ENCODE measurements at places on chromosomes 4 and X.

DNA sequence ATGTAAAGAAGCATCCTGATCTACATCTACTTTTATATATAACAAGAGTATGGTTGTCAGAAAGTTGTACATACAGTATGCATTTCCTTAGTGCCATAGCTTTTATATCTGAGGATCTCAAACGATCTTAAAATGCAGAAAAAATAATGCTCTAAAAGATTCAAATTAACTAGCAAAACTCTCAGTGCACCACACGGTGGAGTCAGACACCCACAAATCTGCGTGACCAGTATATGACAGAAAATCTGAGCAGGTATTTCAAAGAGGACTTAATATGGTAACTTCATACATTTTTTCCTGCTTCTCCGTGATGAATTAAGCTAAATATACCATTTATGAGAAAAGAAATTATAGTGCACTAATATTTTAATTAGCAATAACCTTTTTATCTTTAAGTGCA lies 803.0 kb downstream of the DMD start:
- DNase-seq, result no peak

DNA sequence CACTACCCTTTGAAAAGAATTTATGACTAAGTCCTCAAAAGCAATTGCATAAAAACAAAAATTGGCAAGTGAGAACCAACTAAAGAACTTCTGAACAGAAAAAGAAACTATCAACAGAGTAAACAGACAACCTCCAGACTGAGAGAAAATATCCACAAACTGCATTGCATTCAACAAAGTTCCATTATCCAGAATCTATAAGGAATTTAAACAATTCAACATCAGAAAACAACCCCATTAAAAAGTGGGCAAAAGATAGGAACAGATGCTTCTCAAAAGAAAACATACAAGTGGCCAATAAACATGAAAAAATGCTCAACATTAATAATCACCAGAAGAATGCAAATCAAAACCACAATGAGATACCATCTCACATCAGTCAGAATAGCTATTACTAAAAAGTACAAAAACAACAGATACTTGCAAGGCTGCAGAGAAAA lies 130.2 kb downstream of the GASK1B start:
- no peak for DNase-seq

- no peak for DNase-seq
These were observed 216.2 kb upstream of the CTSO start for GRCh38 chr4:156169861-156170260.

DNA sequence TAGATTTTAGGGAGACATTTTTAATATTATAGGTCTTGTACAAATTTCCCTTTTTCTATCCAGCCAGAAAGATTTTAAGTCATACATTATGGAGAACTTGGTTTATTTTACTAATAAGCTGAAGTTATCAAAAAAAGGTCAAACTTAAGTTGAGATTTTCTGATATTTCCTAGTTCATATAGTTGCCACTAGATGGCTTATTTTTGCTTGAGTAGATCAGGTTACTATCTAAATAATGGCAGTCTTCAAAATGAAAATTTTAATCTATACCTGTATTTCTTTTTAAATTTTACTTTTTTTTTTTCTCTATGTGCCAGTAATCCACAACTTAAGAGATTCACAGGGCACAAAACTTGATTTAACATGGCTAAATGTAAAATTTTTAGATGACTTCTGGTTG lies 52.3 kb downstream of the USP9X start:
- DNase-seq, result no peak

DNA sequence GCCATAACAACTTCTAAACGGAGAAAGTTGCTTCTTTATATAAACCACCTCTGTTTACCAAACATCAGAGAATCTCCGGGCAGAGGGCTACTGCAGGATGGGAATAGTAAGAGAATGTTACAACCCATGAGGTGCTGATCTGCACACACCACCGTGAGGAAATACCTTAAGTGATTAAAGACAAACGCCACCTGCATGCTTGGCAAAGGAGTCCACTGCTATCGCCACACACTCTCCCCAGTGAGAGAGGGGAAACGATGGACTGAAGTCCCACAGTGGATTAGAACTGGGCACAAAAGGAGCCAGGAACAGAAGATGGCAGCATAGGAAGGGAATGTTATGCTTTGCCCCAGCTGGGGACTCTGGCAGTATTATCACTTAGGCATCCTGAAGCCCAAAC lies 15.6 kb downstream of the MAML3 start:
- no peak for DNase-seq

DNA sequence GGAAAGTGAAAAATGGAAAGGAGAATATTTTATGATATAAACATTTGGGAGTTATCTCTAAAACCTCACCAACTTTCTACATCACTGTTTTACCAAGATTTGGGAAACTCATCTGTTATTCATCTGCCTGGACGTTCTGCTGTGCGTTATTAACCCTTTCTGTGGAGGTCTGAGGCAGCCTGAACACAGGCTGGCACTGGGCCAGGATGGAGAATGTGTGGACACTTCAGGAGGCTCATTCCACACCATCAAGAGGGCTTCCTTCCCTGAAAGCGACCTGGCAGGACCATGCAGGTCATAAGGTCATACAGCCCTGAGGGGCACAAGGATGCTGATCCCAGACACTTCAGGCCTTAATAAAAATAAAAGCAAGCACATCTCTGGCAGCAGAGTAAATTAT lies 31.2 kb upstream of the TMEM184C start:
- no peak for DNase-seq

DNA sequence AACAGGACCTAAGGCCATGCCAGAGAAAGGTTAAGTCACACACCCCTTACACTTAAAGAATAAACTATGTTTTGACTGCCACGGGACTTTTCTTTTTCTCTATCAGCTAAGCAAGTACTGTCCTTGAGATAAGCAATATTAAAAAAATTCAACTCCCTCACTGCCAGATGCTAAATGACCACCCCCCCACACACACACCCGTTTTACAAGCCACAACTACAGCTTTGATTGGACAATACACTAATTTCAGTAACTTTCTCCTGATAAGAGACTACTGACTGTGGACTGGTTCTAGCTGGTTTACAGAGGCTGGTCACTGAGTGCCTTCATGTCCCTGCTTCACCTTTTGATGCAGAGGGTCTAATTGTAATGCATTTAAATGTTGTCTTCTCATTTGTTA lies 63.9 kb upstream of the HOPX start:
- no peak for DNase-seq

GRCh38 chrX:86047936-86048280 lies 550 bp upstream of the CHM start:
- DNase-seq, result no peak

GRCh38 chr4:13605330-13605729 lies 22.2 kb downstream of the BOD1L1 start:
- DNase-seq, result no peak

- DNase-seq, result no peak
These were observed 129.3 kb upstream of the CHRDL1 start for GRCh38 chrX:110924871-110925270.

DNA sequence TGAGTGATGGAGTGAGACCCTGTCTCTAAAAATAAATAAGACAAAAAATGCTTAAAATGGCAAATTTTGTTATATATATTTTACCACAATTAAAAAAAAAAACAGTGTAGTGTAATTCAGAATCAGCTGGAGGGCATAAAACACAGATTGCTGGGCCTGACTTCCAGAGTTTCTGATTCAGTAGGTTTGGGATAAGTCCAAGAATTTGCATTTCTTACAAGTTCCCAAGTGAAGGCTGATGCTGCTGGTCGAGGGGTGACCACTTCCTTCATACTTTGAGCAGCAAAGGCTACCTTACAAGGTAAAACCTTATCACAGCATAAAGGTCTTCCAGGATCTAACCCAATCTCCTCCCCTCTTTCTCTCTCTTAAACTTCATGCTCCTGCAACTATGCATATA lies 40.7 kb downstream of the KLHL8 start:
- DNase-seq, result no peak

DNA sequence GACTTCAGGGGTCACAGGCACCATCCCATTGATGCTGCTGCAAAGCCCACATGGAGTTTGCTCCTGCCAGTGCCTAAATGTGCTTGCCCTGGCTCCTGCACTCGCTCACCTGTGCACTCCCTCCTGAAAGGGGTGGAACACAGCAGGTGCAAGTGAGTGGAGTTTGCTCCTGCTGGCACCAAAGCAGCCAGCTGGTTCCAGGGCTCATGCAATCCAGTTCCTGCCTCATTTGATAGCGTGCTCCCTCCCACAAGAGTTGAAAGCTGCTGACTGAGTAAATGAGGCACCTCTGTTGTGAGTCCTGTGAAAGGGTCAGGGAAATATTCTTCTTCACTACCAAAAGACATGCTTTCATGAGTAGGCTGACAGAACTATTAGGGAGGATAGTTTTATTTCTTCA lies 30.5 kb downstream of the CXCL8 start:
- DNase-seq, result no peak

DNA sequence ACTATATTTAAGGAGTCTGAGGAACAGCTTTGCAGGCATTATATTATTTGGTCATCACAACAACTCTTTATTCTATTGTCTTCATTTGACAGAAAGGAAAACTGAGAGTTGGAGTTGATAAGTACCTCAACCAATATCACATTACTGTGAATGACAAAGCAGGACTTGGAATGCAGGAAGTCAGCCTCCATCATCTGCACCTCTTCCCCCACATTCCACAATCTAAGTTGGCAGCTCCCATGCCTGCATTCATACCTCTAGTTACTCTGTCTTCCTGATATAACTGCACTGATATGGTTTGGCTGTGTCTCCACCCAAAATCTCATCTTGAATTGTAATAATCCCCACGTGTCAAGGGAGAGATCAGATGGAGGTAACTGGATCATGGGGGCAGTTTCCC lies 356.7 kb downstream of the GALNTL6 start:
- no peak for DNase-seq

Measured in stimulated activated CD4-positive, alpha-beta T cell treated with anti-CD3 and anti-CD28 coated beads, Interleukin-1b, Interleukin-23, amount 100 ng/mL, for 1 hour (primary cell).